ENCODE measurements at places on chromosomes 7 and 10.

- DNase-seq = no peak
Measured at GRCh38 chr10:123470336-123470921, 195.7 kb upstream of the GPR26 start.

DNA sequence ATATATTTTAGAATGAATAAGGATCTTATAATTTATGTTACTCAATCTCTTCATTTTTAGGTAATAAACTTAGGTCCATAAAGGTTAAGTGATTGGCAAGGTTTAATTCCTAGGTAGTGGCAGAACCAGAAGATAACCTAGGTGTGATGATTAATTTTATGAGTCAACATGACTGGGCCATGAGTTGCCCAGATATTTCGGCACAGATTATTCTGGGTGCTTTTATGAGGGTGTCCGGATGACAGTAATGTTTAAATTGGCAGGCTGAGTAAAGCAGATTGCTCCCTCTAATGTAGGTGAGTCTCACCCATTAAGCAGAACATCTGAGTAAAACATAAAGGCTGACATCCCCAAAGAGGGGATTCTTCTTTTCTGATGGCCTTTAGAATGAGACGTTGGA, 1349.3 kb upstream of the CELF2 start:
- no peak for DNase-seq

DNA sequence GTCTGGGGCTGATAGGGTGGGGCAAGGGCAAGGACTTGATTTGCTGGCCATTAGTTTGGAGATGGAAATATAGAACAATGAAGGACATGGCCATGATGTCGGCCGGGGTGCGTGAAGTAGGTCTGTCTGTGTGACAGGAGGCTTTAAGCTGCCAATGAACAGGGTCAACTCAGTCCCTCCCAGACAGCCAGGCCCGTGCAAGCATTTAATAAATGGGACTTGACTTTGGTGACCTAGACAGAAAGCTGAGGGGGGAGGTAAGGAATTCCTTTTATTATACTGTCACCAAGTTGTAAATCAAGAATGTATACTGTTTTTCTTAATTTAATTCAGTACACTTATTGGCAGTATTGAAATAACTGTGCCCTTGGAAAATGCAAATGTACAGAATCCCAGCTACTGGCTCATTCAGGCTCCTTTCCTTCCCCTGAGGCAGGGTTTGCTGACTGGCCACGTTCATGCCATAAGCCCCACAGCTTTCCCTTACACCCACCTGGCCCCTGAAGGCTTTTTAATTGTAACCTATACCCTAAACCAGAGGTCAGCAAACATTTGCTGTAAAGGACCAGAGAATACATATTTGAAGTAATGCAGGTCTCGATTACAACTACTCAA, 87.2 kb downstream of the WIPF3 start:
- no peak for DNase-seq

DNA sequence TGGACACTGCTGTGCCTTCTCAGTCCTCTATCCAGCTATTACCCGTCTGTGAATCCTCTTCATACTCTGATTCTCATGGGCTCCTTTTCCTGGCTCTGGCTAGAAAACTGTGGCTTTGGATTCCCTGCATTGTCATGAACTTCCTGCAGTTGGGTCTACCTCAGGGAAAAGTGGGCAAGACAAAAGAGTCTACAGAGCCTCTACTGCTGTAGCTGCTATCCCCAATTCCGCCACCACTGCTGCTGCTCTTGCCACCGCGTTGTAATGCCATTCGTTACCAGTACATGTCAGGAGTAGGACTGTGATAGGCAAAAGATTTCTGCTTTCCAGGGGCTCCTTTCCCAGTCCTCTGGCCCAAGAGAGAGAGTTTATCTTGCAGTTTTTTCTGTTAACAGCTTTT, 23.9 kb upstream of the PPP1R17 start:
- DNase-seq = no peak

- DNase-seq = no peak
Measured at GRCh38 chr7:143419880-143420279, 11.2 kb upstream of the EPHA1 start.

GRCh38 chr7:151392002-151392401, 17.8 kb downstream of the WDR86 start:
- DNase-seq = no peak

DNA sequence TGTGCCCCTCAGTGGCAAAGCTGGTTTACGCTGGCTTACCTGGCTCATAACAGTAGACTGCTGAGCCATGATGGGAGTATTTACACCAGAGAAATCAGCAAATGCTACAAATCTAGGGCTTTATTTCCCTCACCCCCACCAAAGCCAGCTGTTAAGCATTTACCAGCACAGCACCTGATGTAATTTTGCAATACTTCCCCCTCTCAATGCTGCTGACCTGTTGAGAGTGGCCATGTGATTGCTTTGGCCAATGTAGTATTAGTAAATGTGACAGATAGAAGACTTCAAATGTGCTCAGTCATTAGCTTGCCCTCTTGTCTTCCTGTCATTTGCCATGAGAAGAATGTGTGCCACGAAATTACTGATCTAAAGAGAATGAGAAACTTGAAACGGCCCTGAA, 46.6 kb downstream of the HERPUD2 start:
- no peak for DNase-seq

DNA sequence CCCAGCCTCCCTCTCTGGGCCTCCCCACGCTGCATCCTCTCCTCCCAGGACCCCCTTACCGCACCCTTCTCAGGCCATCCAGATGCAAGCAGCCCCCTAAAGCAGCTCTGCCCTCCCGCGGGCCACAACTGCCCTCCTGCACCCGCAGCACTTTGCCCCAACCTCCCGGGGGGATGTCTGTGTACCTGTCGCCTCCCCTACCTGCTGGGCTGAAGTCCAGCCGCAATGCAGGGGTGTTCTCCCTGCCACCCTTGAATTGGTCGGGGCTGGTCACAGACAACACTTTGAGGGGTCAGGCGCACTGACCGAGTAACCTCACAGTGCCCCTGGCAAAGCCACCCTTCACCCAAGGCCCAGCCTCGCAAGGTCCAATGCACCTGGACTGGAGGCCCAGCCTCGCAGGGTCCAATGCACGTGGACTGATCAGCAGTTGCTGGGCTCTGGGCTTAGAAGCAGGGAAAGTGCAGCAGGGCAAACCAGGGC, 8.3 kb upstream of the CALML5 start:
- DNase-seq = no peak

GRCh38 chr10:127431525-127431924, 117.6 kb upstream of the NPS start:
- DNase-seq = no peak

GRCh38 chr10:29657719-29658274, 23.0 kb upstream of the SVIL start:
- DNase-seq = no peak

DNA sequence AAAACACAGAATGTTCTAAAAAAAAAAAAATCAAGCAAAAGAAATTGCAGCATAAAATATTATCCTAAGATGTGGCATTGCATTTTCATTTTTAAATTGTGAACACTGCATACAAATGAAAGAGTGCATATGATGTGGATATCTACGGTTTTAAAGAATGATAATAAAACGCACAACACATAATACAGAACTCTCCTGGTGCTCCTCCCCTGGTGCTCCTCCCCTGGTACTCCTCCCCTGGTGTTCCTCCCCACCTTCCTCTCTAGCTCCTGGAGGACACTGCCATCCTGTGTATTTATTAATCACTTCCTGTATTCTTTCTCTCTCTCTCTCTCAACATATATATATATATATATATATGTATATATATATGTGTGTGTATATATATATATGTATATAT, 100.1 kb downstream of the SLC37A3 start:
- no peak for DNase-seq

DNA sequence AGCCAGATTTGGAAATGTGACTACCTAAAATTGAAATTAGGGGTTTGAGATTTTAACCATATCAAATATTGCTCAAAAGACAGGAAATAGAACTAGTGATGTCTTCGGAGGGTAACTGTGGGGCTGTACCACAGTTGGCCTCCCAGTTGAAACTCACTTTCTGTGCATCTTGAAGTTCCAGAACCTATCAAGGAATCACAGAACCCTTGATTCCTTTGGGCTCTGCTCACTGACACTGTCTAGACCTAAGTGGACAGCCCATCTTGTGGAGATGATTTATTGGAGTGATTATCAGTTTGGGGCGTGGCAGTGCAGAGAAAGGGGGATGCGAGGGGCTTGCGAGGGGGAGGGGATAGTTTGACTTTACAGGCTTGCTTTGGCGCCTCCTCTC, 134.2 kb upstream of the GJD4 start:
- no peak for DNase-seq

- DNase-seq = no peak
Measured at GRCh38 chr7:25989140-25989705, 162.8 kb upstream of the NFE2L3 start.

- DNase-seq = no peak
Measured at GRCh38 chr10:44856696-44857095, 54.4 kb upstream of the TMEM72 start.

- DNase-seq = no peak
Measured at GRCh38 chr10:106467506-106467905, 697.0 kb downstream of the SORCS1 start.

DNA sequence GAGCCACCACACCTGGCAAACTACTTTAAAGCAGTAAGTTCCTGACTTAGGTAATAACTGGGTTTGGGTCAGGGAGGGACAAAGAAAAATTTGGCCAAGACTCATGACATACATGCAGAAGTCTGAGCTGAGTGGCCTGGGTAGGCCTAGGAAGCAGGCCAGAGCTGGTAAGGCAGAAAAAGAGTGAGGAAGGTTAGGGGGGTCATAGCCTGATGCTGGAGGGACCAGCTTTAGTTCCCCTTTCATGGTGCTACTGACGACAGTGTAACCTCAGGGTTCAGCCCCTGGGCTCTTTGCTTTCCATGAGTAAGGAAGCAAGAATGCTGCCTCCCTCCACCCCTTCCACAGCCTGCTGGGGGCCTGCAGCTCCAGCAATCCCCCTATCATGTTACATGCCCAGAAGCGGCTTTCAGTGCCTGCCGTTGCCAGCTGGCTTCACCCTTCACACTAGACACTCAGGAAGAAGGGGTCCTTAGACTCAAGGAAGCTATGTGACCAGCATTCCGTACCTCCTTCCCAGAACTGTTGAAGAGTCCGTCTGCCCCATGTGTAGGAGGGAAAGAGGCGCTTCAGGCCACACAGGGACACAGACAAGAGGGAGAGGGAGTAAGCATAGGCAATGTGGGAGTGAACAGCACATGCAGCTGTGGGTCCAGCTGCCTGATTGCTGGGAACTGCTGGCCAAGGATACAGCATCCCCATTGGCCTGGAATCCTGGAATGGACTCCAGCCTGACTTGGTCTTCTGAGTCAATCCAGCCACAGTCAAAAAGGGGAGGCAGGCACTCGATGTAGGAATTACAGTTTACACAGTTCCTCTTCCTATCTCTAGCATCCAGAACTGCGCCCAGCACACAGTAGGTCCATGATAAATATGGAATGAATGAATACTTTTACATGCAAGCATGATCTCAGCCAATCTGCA, 4.1 kb upstream of the PLAU start:
- DNase-seq = no peak

DNA sequence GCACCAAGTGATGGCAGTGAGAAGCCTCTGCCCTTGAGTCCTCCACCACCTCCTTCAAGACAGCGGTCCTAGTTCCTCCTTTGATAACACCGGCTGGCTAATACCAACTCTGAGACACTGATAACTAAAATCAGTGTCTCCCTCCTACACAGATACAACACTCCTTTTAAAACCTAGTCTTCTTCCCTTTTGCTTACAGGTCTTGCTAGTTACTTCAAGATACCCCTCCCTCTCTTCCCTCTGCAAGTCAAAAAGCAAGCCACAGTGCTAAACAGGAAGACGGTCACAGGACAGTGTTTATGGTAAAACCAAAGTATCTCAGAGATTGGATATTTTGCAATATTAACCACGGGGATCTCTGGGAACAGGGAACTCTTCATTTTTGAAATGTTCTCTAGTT, 4.6 kb downstream of the AKR1B1 start:
- DNase-seq = no peak

DNA sequence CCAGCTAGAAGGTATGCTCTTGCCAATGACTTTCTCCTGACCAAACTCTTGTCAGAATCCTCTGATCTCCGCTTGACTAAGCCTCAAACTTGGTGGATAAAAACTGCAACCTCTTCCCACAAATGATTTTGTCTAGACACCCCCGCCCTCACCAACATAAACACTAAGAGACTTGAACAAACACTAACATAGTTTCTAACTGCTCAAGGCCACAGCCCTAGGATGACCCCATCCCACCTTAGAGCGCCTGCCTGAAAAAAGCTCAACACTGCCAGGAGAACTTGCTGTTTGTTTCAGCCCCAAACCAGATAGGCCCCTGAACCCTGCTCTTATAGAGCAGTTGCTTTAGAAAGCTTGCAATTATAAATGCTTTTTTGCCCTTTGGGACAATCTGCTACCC, 71.8 kb downstream of the LRRN3 start:
- no peak for DNase-seq

- DNase-seq = no peak
Measured at GRCh38 chr7:86207740-86208139, 436.0 kb upstream of the GRM3 start.

- DNase-seq = no peak
Measured at GRCh38 chr7:4687956-4688355, 5.9 kb downstream of the FOXK1 start.

Measured in NCI-H2081 treated with DMSO at 0.1 percent for 48 hours (cell line).